Ascending aorta (tissue), 2 donors: ENCODE measurements at places on chromosomes 2 and 18. TPM values are rescaled to one million over a fixed set of nuclear protein-coding genes. Genes with fewer than 3 reads are reported as not detected.

DNA sequence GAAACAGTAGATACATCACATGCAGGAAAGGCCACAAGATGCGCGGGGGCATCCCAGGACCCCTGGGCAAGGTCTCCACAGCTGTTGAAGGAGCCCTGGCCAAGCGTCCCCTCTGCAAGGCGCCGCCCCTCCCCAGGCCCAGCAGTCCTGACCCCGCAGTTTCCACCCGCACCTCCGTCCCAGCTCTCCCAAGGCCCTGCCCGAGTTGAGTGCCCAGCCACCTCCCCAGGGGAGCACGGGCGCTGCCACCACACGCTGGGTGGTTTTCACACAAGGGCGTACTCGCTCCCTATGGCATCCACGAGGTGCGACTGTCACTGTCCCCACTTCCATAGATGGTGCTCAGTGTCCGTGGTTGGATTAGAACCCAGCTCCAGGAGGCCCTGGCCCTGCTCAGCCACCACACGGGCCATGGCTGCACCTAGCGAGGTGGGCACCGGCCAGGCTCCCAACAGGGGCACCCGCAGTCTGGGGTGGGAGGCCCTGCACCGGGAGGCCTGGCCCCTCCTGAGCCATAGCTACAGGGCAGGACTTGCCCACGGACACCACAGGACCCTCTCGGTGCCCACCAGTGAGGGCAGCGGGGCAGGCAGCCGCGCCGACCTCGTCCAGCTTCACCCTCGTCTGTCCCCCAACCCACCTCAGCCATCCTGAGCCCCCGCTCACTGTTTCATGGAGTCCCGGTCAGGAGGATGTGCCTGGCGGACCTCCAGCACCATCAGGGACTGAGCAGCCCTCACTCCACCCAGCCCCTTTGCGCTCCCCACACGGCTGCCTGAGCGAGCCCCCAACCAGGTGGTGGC lies 36.0 kb downstream of the KIF1A start:
- DNase-seq = no peak
- no peaks in the 10 kb centered on the region for H3K4me1 ChIP-seq
- no peak overlapping the region for H3K27ac ChIP-seq
- no peak overlapping the region for H3K4me3 ChIP-seq
- no peaks in the 10 kb centered on the region for H3K27me3 ChIP-seq
- no peaks in the 10 kb centered on the region for H3K36me3 ChIP-seq

GRCh38 chr18:51654488-51655326 lies 457.2 kb upstream of the MEX3C start:
- H3K4me1 ChIP-seq = no peaks in the 10 kb centered on the region
- no peaks in the 10 kb centered on the region for H3K27me3 ChIP-seq
- no peaks in the 10 kb centered on the region for H3K36me3 ChIP-seq
- no peak overlapping the region for H3K4me3 ChIP-seq
- DNase-seq = no peak
- H3K27ac ChIP-seq = no peak overlapping the region

DNA sequence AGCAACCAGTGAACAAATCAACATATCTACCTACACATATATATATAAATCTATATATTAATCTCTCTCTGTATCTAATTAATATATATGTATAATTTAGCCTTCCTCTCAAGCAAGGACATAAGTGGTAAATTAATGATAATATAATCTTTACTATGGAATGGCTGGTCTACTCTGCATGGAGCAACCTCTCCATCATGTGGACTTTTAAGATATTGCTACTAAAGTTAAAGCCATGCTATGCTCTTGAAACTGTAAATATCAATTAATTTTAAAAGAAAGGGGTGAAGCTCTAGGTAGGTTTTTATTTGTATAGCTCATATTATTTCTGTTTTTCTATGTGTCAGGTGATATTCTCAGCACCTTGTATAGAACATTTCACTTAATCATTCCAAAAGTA lies 147.0 kb downstream of the PPP1R1C start:
- H3K36me3 ChIP-seq = no peaks in the 10 kb centered on the region
- no peaks in the 10 kb centered on the region for H3K4me1 ChIP-seq
- no peak for DNase-seq

DNA sequence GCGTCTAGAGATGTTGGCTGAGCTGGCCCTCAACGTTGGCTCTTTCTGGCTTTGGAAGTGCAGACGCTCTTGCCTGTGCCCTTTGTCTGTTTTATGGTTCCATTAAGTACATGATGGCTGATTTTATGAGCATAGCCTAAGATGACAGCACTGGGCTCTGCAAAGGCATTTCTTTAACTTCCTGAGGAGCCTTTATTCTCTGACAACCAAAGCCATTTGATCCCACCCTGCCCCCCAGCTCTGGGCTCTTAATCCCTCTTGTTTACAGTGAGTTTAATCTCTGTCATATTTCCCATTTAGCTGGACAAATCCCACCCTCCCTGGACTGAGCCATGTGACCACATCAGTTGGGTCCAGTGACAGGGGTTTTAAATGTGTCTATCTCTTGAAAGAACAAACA lies 195.9 kb downstream of the ACKR3 start:
- no peak overlapping the region for H3K27ac ChIP-seq
- no peaks in the 10 kb centered on the region for H3K36me3 ChIP-seq
- H3K4me3 ChIP-seq = no peak overlapping the region
- no peaks in the 10 kb centered on the region for H3K4me1 ChIP-seq
- no peaks in the 10 kb centered on the region for H3K27me3 ChIP-seq
- DNase-seq = no peak

GRCh38 chr2:209556354-209556961 lies 132.6 kb downstream of the MAP2 start:
- H3K4me3 ChIP-seq = no peak overlapping the region
- H3K27me3 ChIP-seq = no peaks in the 10 kb centered on the region
- H3K27ac ChIP-seq = no peak overlapping the region
- H3K36me3 ChIP-seq = no peaks in the 10 kb centered on the region

GRCh38 chr2:209369656-209370055 lies 54.2 kb upstream of the MAP2 start:
- no peaks in the 10 kb centered on the region for H3K36me3 ChIP-seq
- H3K27me3 ChIP-seq = no peaks in the 10 kb centered on the region
- no peak for DNase-seq

- no peaks in the 10 kb centered on the region for H3K27me3 ChIP-seq
- DNase-seq = no peak
- no peak overlapping the region for H3K27ac ChIP-seq
- H3K36me3 ChIP-seq = no peaks in the 10 kb centered on the region
- no peak overlapping the region for H3K4me3 ChIP-seq
- no peaks in the 10 kb centered on the region for H3K4me1 ChIP-seq
Observed at GRCh38 chr2:231877533-231878456, 48.4 kb downstream of the NPPC start.

DNA sequence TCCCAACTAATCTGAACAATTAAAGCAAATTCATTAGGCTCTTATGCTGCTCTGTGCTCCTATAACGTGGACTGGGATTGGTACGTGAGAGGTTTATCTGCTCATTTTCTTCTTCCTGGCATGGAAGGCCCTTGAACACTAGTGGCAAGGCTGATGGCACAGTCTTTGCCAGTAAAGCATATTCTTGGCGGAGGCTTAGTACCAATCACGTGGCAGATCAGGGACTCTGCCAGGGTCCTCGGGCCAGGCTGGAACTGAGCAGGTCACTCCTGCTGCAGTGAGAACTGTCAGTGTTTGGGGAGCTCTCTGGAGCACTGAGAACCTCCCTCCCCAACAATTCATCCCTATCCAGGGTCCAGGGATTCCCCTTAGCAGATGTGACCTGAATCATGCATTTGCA lies 3.7 kb upstream of the ALPK2 start:
- no peaks in the 10 kb centered on the region for H3K4me1 ChIP-seq
- H3K27ac ChIP-seq = no peak overlapping the region
- H3K36me3 ChIP-seq = no peaks in the 10 kb centered on the region
- DNase-seq = no peak
- H3K27me3 ChIP-seq = no peaks in the 10 kb centered on the region

DNA sequence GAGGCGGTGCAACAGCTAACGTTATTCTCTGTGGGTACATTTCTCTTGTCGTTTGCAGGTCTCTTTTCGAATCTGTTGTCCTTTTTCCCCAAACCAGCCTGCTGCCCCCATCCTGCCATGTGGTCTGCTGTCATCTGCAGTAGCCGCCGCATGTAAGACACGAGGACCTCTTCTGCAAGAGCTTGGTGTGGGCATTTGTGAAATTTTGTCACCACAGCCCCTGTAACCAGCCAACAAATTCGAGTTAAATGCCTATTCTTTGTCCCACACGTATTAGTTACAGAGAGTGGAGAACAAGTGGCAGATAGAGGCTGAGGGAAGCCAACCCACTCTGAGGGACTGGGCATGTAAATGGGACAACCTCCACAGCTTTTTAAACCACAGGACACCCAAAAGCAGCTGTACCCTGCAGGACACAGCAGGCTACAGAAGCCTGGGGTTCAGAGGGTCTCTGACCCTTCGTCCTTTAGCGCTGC lies 35.0 kb downstream of the ITGA6 start:
- H3K4me1 ChIP-seq = no peaks in the 10 kb centered on the region
- H3K27ac ChIP-seq = no peak overlapping the region
- no peaks in the 10 kb centered on the region for H3K27me3 ChIP-seq
- no peak for DNase-seq
- no peaks in the 10 kb centered on the region for H3K36me3 ChIP-seq
- H3K4me3 ChIP-seq = no peak overlapping the region

DNA sequence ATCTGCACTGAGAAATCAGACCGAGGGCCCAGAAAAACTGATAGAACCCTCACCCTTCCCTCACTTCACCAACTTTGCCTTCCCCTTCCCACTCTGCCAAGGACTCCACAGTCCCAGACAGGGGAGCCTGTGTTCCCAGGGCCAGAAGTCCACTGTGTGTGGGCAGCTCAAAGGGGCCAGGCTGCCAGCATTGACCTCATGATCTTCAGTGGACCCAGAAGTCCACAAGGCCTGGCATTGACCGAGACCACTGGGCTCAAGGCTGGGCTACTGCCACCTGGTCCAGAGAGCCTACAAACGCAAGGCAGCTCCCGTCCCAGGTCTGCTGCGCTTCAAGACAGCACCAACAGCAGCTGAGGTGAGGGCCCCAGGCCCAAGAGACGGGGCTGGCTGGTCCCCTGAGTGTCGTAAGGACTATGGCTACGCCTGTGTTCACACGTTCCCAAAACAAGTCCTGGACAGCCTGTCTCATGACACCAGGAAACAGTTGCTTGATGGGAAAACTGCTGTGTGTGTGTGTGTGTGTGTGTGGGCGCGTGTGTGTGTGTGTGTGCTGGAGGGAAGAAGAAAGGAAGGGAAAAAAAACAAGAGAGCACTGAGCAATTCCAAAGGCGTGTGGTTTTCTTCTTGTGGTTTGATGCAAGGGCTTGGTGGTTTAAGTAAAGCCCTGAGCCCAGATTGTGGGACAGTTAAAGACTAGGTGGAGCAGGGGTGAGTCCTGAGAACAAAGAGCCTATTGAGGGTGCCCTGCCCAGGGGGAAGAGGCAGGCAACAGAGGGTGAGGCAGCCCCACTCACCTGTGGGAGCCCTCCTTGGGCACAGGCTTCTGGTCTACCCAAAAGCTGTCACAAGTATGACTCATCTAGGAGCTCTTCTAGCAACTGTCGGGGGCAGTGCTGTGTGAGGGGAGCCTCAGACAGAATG lies 46.6 kb upstream of the ZBTB7C start:
- H3K27me3 ChIP-seq = no peaks in the 10 kb centered on the region
- H3K4me1 ChIP-seq = peaks cover 14% of the 10 kb centered on the region
- no peaks in the 10 kb centered on the region for H3K36me3 ChIP-seq

GRCh38 chr18:51192696-51193095 lies 4.8 kb downstream of the MEX3C start:
- DNase-seq = no peak
- H3K4me3 ChIP-seq = no peak overlapping the region
- peaks cover 24% of the 10 kb centered on the region for H3K4me1 ChIP-seq
- H3K27me3 ChIP-seq = no peaks in the 10 kb centered on the region
- no peaks in the 10 kb centered on the region for H3K36me3 ChIP-seq
- H3K27ac ChIP-seq = no peak overlapping the region

DNA sequence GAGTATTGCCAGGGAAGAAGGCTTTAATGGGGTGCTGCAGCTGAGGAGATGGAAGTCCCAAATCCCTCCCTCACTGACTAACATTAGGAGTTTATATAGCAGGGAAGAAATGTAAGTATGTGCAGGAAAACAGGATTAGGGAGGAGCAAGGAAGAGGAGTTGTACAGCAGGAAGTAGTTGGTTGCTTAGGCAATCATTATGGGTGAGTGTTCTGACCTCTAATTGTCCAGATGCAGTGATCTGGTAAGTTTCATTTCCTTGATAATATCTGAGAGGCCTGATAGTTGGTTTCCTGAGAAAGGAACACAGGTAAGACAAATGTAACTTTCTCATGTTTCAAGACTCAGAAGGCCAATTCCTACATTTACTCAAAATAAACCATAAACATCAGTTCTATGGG lies 331.9 kb upstream of the GULP1 start:
- H3K36me3 ChIP-seq = no peaks in the 10 kb centered on the region
- H3K27me3 ChIP-seq = no peaks in the 10 kb centered on the region
- DNase-seq = no peak
- H3K4me3 ChIP-seq = no peak overlapping the region
- H3K4me1 ChIP-seq = no peaks in the 10 kb centered on the region

DNA sequence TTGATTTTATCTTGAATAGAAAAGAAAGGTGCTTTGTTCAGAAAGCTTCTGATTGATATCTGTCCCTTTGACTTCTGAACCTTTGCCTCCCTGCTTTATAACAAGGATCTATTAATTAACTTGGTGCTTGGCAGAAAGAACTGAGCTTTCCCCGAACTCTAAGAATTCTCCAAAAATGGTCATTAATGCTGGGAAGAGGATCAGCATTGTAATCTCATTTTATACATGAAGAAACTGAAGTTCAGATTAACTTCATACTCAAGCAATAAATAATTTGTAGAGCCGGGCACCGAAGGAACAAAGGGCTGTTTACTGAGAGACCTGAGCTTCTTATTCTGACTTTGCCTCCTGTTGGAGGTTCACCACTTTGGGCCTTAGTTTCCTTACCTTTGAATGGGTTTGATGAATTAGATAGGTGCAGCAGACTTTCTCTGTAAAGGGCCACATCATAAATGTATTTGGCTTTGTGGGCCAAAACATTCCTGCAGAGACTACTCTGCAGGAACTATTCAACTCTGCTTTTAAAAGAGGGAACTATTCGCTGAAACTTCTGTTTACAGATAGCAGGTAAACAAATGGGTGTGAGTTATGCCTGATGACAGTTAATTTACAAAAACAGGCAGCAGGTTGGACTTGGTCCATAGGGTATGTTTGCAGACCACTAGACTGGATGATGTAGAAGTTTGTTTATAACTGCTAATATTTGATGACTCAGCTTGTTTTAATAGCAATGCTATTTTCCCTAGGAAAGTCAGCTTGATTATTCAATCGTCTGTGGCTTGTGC lies 272.9 kb downstream of the TGIF1 start:
- H3K27ac ChIP-seq = no peak overlapping the region
- no peaks in the 10 kb centered on the region for H3K36me3 ChIP-seq
- H3K27me3 ChIP-seq = no peaks in the 10 kb centered on the region
- no peaks in the 10 kb centered on the region for H3K4me1 ChIP-seq

HMSD gene
- not detected for total RNA-seq

NTSR2 gene
- not detected for total RNA-seq

FLACC1 gene
- 0.32 TPM for total RNA-seq

CXCR1 gene
- total RNA-seq = not detected

GREB1 gene
- total RNA-seq = 5.9 TPM

SCYGR3 gene
- total RNA-seq = not detected
